D341Med (cell line): ENCODE measurements at places on chromosomes 6 and 20.

GRCh38 chr6:93418408-93419303 is 703 bp downstream of the EPHA7 start:
- DNase-seq: peak; percentile 64

DNA sequence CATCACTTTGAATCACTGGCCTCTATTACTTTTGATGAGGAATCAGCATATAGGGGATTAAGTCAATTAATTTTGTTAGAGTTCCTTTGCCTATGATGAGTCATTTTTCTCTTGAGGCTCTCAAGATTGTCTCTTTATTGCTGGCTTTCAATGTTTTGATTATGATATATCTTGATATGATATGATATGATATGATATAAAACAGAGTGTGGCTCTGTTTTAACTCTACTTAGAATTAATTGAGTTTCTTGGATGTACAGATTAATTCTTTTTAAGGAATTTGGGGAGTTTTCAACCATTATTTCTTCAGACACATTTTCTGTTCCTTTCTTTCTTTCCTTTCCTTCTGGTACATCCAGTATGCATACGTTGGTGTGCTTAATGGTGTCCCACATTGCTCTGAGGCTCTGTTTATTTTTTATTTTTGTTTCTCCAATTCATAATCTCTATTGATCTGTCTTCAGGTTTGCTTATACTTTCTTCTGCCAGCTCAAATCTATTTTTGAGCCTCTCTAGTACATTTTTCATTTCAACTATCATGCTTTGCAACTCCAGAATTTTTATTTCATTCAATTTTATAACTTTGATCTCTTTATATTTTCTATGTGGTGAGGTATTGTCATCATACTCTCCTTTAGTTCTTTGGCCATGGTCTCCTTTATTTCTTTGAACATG is 10.8 kb downstream of the FAM50B start:
- DNase-seq: no peak

- DNase-seq: no peak
Measured at GRCh38 chr6:165183071-165183470, 126.3 kb downstream of the C6orf118 start.

GRCh38 chr20:37375227-37375626 is 29.3 kb downstream of the SRC start:
- DNase-seq: no peak

- DNase-seq: no peak
Measured at GRCh38 chr6:98230250-98230649, 604.1 kb upstream of the POU3F2 start.

DNA sequence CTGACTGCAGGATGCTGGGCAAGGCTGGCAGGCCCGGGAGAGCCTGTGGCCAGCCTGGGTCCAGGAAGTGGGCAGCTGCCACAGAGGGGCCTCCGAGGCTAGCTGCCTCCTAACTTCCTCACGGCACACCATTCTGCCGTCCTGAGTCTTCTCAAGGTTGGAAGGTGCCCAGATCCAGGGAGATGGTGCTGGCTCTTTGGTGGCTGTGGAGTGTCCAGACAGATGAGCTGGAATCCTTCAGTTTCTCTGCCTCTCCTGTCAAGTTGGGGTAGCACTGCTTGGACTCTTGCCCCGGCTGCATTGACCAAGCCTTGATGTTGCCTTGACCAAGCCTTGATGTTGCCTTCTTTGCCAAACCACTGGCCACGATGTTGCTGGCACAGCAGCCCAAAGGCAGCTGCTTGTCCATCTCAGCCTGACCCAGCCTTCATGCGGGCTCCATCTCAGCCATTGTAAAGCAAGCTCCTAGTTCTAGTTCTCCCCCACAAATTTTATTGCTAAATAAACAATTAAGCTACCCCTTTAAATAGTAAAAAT is 75.1 kb upstream of the AFDN start:
- no peak for DNase-seq

- no peak for DNase-seq
Measured at GRCh38 chr6:145012039-145012662, 723.2 kb downstream of the EPM2A start.

GRCh38 chr6:136378888-136379287 is 89.2 kb upstream of the BCLAF1 start:
- DNase-seq: no peak

DNA sequence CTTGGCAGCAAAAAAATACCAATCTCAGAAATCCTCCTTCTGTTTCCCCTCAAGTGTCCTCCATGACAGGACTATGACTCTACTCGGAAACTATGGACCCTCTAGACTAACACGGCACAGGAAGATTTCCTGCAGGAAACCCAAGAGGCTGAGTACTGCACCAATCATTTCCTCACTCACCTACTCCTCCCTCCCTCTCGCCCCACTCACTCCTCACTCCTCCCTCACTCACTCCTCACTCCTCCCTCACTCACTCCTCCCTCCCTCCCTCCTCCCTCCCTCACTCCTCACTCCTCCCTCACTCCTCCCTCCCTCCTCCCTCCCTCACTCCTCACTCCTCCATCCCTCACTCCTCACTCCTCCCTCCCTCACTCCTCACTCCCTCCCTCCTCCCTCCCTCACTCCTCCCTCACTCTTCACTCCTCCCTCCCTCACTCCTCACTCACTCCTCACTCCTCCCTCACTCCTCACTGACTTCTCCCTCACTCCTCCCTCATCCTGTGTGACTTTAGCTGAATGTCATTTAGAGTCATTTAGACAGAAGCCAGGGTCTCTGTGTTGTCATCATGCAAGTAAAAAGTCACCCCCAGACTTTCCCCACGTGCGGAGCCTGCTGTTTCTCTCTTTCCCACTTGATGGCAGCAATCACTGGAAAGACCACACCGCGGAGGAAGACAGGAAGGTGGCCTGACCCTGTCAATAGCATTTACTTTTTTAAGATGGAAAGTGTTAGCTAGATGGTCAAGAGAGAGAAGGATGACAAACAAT is 226.8 kb upstream of the PDE10A start:
- DNase-seq: no peak

DNA sequence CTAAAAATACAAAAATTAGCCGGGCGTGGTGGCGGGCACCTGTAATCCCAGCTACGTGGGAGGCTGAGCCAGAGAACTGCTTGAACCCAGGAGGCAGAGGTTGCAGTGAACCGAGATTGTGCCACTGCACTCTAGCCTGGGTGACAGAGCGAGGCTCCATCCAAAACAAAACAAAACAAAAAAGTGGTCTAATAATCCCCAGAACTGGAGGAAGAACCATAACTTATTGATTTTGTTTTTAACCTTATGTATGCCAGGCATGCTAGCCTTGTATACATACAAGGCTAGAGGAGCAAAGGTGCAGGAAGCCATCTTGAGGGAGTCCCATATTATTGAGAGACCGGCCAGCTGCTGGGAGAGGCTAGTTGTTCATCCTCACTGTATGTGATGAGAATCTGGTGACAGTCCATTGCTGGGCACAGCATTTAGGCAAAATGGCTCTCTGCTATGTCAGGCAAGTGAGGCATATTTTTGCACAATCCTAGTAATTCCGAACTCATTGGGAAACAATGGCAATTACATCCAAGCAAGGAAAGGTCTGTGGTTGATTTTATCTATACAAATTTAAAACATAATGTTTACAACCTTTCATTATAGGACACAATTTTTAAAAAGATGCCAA is 18.0 kb downstream of the HFE start:
- DNase-seq: no peak

GRCh38 chr20:62788607-62789006 is 7.7 kb upstream of the MRGBP start:
- no peak for DNase-seq

DNA sequence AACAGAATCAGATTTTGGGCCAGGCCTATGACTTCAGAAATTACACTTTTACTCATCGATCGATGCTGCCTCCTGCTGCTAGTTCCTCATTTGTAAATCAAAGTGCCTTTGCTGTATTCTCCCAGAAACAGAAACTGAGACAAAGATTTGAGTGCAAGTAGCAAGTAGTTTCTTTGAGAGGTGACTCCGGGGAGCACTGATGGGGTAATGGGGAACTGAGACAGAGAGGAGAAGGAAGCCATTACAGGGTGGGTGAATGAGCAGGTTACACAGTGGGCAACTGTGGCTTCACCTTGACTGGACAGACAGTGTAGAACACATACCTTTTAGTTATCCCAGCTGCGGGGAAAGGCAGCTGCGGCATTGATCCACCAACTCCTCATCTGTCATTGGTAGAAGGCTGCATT is 9.7 kb upstream of the CD40 start:
- no peak for DNase-seq

DNA sequence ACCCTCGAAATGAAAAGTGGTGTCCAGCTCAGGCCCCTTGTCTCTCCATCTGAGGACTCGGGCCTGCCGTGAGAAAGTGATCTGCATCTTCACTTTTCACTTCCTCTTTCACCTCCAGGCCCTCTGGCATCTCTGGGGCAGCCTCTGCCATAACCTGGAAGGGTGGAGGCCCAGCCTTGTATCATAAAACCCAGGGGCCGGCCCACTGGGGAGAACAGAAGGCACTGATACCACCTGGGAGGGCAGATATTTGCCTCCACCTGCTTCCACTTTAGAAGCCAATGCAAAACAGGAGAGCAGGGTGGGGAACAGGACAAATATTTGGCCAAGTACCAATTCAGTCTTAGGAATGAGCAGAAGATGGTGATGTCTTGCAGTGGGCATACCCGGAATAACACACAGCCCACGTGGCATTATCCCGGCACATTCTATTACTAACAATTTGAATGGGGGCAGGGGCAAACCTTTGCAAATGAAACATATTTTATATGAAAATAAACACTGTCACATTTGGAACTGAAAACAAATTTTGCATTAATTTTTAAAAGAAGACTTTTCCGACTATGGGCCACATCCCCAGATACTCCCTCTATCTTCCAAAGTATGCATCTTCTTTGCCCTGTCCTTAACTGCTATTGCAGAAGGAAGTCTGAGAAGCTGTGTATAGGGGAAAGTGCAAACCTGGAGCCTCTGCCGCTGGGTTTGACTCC is 69.2 kb upstream of the TBC1D7 start:
- DNase-seq: peak; percentile 54

- peak; percentile 79 for DNase-seq
Measured at GRCh38 chr20:25083773-25084625, 2.1 kb upstream of the VSX1 start.

DNA sequence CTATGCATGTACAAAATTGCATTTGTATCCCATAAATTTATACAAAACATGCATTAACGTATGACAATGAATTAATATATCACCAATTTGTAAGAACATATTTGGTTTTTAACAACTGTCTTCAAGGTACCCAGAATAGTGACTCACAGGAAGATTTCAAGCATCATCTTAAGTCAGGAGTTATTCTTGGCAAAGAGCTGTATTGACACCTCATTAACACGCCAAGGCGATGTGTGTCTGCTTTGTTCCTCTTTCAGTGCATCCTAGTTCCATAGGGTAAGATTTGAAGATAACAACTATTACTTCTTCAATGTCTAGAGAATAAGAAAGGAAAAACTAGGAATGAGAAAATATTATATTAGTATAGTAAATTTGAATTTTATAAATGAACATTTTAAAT is 35.8 kb upstream of the TPD52L1 start:
- no peak for DNase-seq

DNA sequence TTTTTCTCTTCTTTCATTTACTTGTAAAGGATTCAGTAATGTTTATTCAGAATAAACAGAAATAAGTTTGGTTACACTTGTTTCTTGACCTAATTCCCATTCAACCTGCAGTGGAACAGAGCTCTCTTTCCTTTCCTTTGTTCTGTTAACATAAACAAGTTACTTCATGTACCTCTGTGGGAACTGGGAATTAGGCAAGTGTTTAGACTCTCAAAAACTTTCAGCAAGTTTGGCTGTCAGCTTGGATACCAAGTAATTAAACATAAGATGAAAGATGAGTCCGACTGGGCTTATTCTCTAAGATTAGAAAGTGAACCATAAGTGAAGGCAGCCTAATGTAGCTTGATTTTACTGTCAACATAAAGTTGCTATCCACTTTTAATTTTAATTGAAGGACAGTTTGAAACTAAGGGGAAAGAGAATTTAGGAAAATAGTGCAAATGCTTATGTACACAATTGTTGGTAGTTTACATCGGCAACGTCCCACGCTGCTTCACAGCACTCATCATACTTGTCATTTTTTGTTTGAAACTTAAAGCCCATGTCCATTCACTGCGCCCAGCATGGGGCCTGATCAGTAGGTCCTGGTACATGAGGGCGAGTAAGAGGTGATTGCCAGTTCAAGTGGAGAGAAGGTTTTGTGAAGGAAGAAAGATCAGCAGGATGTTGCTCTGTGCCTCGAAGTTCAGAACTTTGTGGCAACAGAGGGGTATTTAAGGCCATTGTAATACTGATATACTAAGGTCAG is 113.0 kb downstream of the PLEKHG1 start:
- no peak for DNase-seq

DNA sequence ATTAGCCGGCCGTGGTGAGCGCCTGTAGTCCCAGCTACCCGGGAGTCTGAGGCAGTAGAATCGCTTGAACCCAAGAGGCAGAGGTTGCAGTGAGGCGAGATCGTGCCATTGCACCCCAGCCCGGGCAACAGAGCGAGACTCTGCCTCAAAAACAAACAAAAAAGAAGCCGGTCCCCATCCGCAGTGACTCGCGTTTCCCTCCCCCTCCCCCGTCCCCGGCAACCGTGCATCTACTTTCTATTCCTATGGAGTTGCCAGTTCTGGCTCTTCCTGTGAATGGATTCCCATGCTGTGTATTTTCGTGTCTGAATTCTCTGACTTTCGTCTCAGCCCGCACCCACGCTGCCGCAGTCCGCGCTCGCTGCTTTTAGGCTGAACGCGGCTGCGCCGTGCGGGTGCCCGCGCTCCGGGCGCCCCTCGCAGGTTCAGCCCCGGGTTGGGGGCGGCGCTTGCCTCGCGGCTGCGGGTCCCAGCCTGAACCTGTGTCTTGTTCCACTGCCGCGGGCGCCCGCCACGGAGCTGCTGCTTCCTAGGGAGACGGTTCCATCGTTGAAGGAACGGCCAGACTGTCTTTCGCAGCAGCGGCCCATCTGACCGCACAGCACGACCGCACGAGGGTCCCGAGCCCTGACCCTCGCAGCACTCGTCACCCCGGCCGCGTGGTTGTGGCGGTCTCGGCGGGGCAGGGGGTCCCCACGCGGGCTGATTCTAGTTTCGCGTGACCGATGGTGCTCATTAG is 1.1 kb upstream of the MRGBP start:
- peak; percentile 86 for DNase-seq

- DNase-seq: peak; percentile 31
Measured at GRCh38 chr6:44185953-44186634, 27.5 kb downstream of the CAPN11 start.

GRCh38 chr6:169709293-169709692 is 7.4 kb downstream of the C6orf120 start:
- DNase-seq: no peak

DNA sequence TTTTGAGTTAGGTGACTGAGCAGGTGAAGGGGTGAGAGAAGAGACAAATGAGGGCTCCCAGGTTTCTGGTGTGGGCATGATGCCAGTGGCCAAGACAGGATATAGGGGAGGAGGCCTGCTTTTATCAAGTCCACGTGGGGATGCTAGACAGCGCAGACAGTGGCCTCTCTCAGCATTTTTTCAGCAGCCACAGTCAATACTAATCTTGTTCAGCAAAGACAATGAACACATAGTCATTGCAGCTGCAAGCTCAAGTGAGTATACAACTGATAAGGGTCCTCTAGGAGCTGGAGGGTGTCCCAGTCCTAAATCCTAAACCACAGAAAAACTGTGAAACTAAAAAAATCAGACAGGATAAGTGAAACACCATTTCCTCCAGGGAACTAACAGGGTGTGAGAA is 48.6 kb downstream of the UQCC1 start:
- DNase-seq: no peak
